ENCODE measurements at places on chromosomes 6 and 20.

DNA sequence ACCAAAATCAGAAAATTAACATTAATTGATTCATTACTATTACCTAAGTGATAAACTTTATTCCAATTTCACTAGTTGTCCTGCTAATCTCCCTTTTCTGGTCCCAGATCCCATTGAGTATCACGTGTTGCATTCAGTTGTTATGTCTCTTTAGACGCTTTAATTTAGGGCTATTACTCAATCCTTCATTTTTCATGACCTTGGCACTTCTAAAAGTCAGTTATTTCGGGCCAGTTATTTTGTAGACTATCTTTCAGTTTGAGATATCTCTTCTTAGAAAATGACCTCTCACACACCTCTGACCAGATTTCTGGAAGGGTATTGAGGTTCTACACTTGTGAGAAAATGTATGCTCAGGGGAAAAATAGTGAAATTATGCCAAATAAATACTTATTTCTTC, 34.0 kb upstream of the TASP1 start:
- no peak for DNase-seq

DNA sequence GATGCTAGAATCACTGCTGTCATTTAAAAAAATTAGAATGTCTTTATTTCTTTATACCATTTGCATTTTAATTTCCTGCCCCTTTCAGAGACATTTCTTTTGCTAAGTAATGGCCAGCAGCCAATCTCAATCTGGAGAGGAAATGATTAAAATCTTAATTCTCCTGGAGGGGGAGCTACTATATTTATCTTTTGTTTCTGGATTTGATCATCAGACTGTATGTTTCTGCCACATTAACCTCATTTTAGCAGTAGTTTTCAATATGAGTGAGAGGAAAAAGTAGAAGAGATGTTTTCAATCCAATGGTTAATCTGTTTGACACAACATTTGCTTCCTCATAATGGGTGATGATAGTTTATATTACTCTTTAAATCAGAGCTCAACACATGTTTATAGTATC, 138.0 kb downstream of the FUT9 start:
- DNase-seq = no peak

GRCh38 chr6:16540804-16541752, 220.2 kb downstream of the ATXN1 start:
- no peak for DNase-seq

DNA sequence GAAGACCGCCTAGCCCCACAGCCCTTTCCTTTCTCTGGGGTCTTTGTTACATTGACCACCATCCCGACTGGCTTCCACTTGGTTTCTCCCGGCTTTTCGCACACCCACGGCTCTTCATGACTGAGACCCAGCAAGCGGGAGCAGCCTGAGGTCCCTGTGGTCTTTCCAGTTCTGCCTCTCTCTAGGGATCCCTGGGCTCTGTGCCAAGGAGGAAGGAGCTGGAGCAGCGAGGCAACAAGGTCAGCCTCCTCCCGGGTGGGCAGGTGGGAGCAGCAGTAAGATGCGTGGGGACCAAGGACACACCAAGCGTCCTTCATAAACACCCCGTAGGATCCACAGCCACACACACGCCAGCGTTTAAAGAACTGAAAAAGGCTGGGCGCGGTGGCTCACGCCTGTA, 29.6 kb upstream of the MRGBP start:
- no peak for DNase-seq

GRCh38 chr6:32816746-32817204, at the start of gene HLA-DOB:
Gene HLA-DOB, minus strand, starts transcription at chr6:32817002. Its CDS starts 51 bp downstream, at chr6:32816951.
- DNase-seq = peak; percentile 26

- peak; percentile 33 for DNase-seq
Observed at GRCh38 chr20:44583157-44583556, 778 bp downstream of the PKIG start.

DNA sequence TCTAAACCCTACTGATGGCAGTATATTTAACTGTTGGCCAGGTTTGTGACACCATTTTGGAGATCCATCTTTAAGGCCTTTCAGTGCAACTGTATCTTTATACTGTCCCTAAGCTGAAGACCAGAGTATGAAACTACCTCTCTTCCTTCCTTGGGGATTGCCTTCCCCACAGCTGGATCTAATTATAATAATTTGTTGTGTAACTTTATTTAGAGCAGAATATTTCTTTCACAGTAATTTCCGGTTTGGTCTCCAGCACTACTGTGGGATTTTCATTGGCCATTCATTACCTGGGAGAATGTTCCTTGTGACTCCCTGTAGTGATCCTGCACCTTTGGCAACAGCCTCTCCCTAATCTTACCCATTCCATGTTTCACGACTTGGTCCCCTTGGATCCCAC, 75.2 kb downstream of the AKAP7 start:
- DNase-seq = peak; percentile 56

DNA sequence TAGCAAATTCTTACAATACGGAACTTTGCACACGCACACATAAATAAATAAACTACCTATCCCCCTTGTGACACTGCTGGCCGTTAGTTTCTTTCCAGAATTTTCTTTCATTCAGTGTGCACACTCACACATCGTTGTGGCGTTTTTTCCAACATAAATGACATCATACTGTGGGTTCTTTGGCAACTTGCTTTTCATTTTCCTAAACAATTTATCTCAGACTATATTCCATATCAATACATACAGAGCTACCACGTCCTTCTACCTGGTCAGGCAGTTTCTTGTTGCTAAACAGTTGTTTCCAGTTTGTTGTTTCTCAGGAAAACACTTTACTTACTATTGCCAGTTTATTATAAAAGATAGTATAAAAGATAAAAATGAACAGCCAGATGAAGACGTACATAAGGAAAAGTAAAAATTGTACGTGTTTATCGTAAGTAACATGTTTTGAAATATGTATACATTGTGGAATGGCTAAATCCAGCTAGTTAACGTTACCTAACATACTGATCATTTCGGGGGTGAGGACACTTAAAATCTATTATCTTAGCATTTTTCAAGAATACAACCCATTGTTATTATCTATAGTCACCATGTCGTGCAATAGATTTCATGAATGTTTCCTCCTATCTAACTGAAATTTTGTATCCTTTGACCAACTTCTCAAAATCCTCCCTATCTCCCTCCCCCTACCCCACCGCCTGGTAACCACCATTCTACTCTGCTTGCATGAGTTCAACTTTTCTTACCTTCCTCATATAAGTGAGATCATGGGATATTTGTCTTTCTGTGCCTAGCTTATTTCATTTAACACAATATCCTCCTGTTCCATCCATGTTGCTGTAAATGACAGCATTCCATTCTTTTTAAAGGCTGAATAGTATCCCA, 1.2 kb upstream of the TP53RK start:
- DNase-seq = peak; percentile 64

DNA sequence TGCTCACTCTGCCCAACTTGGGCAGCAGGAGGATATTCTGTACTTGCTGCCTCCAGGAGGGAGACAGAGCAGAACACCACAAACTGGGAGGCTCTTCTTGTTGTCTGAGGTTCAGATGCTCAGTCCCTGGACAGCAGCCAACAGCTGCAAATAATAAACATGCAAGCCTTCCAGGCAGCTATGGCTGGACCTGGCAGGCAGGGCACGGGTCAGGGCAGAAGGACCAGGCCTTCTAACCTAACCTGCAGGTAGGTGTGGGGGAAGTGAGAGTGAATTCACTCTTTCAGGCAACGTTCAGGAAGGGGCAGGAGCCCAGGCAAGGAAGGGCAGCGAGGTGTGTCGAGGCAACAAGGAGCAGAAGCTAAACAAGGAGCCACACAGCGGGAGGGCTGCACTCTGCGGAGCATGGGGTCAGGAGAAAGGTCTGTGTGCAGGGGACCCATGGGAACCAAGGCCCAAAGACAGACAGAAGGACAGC, 31.5 kb downstream of the NINL start:
- peak; percentile 61 for DNase-seq

- no peak for DNase-seq
Observed at GRCh38 chr6:2488578-2488977, 243.2 kb upstream of the GMDS start.

- peak; percentile 84 for DNase-seq
Observed at GRCh38 chr6:27795697-27796494, 116.3 kb downstream of the OR2B2 start.

- no peak for DNase-seq
Observed at GRCh38 chr6:16700202-16700915, 60.9 kb downstream of the ATXN1 start.

DNA sequence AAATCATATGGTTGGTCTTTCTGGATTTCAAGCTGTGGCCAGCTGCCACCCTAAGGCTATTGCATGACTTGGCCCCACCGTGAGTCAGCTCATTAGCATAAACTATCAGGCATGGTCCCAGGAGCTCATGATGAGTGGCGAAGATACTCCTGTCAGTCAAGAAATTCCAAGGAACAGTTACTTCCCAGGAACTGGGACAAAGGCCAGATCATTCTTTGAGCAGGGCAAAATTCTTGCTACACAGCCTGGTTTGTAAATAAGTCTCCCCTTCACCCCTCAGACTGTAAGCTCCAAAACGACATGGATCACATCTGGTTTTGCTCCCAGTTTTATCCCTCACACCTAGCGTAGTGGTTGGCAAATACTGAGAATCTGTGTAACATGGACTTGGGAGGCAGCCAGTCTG, 33.0 kb upstream of the KIAA1586 start:
- DNase-seq = peak; percentile 91

DNA sequence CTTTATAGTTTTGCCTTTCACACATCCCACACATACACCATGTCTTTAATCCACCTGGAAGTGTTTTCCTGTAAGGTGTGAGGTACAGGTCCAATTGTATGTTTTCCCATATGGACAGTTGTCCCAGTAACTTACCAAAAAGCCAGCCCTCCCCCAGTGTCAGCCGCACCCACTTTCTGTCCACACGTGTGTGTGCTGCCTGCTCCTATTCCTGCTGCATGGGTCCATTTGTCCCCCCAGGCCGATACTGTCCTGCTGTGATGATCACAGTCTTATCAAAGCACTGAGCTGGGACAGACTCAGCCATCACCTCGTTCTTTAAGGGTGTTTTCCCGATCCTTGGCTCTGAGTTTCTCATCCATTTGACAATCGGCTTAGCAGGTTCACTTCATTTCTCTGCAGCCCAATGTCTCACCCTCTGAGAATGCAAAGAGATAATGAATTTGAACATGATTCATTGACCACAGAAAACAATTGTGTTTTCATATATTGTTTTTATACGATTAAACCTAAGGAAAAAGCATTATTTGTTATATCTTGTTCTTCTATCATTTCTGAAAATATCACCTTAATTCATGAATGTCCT, 9.6 kb downstream of the VSX1 start:
- DNase-seq = peak; percentile 32

- no peak for DNase-seq
Observed at GRCh38 chr20:58243653-58244410, 15.4 kb upstream of the ANKRD60 start.

- peak; percentile 78 for DNase-seq
Observed at GRCh38 chr6:28657769-28658465, 132.2 kb downstream of the GPX5 start.

DNA sequence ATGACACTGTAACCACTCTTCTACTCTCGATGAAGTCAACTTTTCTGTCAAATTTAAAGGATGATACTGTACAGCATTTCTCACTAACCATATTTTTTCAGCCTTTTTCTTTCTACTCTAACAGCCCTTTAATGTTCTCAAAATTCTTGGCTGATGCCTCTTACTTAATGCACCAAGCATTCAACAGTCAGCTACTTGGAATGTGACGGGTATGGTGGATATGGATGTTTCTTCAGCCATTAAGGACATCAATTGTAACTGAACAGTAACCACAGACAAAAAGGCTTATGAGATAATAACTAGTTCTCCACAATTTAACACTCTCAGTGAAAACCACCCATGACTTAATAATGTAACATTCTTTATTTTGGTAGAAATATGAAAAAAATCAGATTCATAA, 467.2 kb upstream of the ZNF337 start:
- peak; percentile 86 for DNase-seq

DNA sequence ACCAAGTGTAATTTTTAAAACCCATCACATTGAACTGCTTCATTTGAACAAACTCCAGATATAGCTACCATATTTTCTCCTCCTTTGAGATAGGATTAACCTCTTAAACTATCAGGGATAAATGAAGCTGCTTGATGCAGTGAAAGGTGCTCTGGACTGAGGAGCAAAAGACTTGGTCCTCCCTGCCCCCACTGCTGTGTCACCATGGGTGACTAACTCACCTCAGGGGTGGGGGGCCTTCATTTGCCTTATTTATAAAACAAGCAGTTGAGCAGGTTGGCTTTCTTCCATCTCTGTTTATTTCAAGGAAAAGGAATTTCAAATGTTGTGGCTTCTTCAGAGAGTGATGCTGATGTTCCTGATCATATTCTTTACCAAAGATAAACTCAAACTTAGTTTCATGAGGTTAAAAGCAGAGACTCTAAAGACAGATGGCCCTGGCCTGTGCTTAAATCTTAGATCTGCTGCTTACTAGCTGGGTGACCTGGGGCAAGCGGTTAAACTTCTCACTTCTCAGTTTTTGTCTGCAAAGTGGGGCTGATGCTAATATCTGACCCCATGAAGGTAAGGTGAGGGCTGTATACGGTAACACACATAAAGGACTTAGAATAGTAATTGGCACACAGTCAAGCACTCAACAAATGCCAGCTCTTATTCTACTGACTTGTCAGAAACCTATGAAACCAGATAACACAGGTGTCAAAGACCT, 50.5 kb downstream of the FHL5 start:
- no peak for DNase-seq

DNA sequence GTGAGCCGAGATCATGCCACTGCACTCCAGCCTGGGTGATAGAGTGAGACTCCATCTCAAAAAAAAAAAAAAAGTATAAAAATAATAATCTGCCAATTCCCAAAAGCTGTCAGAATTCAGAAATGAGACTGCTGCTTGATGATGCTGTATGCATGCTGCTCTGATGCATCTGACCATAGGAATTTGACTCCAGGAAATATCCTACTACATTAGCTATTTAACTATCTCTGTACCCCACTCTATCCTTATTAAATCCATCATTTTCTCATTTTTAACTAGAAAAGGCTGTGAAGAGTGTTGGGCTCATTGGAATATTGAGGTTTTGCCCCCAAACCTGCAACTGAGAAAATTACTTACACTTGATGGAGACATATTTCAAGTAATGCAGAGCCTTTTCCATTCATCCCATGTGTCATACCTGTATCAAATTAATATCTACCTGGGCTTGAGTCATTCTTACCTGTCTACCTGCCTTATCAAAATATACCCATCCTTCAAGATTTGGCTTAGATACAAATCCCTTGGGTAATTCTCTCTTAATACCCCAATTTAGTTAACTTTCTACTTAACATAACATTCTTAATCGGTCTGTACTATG, 135.2 kb upstream of the PREP start:
- DNase-seq = peak; percentile 21
